Suprapubic skin (tissue), 4 donors: ENCODE measurements at places on chromosomes 5 and 9. TPM values are rescaled to one million over a fixed set of nuclear protein-coding genes. Genes with fewer than 3 reads are reported as not detected.

DNA sequence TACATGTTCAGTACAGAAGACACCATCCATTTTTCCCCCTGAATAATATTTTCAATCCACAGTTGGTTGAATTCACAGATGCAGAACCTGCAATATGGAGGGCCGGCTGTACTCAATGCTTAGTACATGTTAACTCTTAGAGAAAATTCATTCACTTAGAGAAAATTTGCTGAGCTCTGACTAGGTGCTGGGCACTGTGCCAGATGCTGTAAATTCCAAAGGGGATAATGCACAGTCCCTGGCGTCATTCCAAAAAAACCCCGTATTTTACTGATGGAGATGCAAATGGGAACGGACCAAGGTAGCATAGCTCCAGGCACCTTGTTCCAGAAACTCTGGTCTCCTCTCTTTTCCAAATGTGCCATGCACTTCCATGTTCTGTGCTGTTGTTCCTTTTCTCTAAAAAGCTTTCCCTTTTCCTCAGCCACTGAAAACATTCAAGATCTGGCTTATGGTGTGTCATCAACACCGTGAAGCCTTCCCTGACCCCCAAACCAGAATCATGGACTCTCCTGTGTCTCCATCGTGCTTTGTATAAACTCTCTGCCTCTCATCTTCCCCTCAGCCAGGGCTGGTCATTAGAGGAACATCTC is 55.7 kb upstream of the COL15A1 start:
- DNase-seq, result no peak
- H3K4me3 ChIP-seq, result no peak overlapping the region
- H3K4me1 ChIP-seq, result peaks cover 27% of the 10 kb centered on the region
- H3K36me3 ChIP-seq, result no peaks in the 10 kb centered on the region

GRCh38 chr5:167688341-167689130 is 602.9 kb upstream of the WWC1 start:
- H3K36me3 ChIP-seq, result no peaks in the 10 kb centered on the region
- peaks cover 2% of the 10 kb centered on the region for H3K27me3 ChIP-seq
- no peak overlapping the region for H3K27ac ChIP-seq
- H3K4me3 ChIP-seq, result no peak overlapping the region

DNA sequence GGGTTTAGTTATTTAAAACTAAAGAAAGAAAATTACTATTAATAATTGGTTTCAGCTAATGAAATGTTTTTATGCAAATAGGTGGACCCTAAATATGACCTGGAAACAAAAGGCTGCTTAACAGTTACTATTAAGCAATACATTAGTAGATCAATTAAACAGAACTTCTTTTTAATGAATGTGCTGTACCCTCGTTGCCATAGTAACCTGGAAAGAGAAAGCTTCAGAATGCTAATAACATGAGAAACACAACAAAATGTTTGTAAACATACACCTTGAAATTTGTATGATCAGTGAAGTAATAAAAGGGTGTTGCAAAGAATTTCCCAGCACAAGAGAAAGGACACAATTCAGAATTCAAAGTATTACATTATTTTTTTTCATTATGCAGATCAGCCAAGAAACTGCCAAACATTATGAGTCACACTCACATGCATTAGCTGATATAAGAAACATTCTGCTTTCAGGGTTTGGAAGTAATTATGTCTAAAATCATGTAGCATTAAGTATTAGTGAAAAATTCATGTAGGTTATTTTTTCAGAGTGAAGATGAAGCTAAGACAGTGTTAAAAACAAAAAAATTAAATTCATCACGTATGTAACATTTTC is 348.3 kb downstream of the ISL1 start:
- no peak overlapping the region for H3K4me3 ChIP-seq
- no peak overlapping the region for H3K27ac ChIP-seq
- no peaks in the 10 kb centered on the region for H3K27me3 ChIP-seq
- no peak for DNase-seq
- H3K4me1 ChIP-seq, result no peaks in the 10 kb centered on the region

Gene SNCB
- not detected for total RNA-seq

Gene ANKRD18B
- 27.0 TPM for total RNA-seq

- no peak overlapping the region for H3K4me3 ChIP-seq
- H3K27ac ChIP-seq, result no peak overlapping the region
- H3K4me1 ChIP-seq, result no peaks in the 10 kb centered on the region
- no peak for DNase-seq
- H3K36me3 ChIP-seq, result no peaks in the 10 kb centered on the region
Measured at GRCh38 chr5:163005949-163006348, 431.4 kb upstream of the CCNG1 start.

- peaks cover 5% of the 10 kb centered on the region for H3K27me3 ChIP-seq
- no peak overlapping the region for H3K27ac ChIP-seq
- no peaks in the 10 kb centered on the region for H3K36me3 ChIP-seq
- peaks cover 17% of the 10 kb centered on the region for H3K4me1 ChIP-seq
Measured at GRCh38 chr9:34550016-34550680, 27.4 kb upstream of the ENHO start.

DNA sequence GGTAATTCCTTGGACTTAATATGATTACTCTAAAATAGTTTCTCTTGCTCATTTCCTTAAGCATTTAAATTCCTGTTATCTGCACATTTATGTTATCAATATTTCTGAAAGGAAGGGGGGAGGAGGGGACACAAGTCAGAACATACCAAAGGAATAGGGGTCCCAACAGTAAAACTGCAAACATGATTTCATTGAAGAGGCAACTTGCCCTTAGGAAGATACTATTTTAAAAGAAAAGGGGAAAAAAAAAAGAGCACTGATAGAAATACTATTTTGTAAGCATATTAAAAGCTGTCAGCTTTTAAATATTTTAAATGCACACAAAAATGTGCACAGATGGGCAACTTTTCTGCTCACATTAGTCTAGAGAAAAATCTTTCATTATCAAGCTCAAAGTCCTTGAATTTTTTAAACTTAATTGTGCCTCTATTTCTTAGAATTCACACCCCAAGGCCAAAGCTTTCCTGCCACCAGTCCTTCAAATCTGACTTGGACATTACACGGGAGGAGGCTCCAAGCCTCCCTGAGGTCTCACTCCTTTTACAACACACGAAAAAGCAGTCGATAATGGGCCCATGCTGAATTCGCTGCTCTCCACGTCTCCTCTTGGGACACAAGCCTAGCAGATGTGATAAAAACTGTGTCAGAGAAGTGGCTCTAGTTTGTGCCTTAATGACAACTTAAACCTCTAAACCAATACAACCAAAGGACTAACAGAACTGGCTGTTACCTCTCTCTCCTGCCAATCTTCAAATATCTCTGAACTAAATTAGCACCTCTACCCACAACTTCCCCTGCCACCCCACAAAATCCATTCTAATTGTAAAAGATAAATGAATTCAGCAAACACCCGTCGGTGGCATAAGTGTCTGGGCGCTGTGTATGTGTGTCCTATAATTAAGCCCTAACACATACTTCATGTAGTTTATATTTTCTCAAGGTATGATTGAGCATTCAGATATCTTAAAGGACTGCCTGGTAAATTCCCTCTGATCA is 154.3 kb downstream of the DENND1A start:
- H3K27me3 ChIP-seq, result no peaks in the 10 kb centered on the region
- H3K4me1 ChIP-seq, result no peaks in the 10 kb centered on the region
- no peak overlapping the region for H3K27ac ChIP-seq
- no peaks in the 10 kb centered on the region for H3K36me3 ChIP-seq

DNA sequence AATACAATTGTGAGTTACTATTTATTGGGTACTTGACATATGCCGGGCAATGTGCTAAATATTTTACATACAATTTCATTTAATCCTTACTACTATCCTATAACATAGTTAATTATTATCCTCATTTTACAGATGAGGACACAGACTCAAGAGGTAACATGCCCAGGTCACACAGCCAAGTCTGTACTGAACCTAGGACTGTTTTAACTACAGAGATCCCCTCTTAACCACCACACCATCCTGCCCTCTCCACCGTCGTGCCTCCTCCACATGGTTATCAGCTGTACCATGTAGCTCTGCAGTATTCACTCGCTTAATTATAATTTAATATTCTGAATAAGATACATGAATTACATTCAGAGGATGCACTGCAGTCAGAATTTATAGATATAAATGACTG is 5.3 kb downstream of the RAB14 start:
- no peak overlapping the region for H3K27ac ChIP-seq
- DNase-seq, result no peak
- H3K4me3 ChIP-seq, result no peak overlapping the region
- no peaks in the 10 kb centered on the region for H3K27me3 ChIP-seq

DNA sequence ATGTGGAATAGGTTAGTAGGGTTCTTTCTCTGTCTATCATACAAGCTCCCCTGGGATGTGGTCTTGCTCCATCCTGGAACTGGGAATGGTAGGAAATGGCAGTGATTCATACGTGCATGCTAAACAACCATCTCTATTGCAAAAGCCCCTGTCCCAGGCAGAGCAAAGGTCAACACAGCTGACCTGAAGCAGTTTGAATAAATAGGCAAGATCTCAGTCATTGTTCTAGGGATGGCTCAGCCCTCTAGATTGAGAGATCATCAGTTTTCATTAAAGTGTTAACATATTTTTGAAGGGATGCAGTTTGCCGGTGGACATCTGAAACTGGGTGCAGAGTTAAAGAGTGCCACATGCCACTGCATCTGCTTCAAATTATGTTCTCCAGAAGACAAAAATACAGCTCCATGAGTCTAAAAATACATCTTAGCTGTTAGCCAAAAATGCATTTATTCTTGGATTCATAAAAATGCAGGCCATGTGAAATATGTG is 224.1 kb downstream of the ESM1 start:
- H3K4me3 ChIP-seq, result no peak overlapping the region
- H3K4me1 ChIP-seq, result peaks cover 5% of the 10 kb centered on the region
- H3K36me3 ChIP-seq, result no peaks in the 10 kb centered on the region
- no peaks in the 10 kb centered on the region for H3K27me3 ChIP-seq
- no peak for DNase-seq
- no peak overlapping the region for H3K27ac ChIP-seq

GRCh38 chr5:116621599-116621998 is 47.0 kb upstream of the SEMA6A start:
- no peak for DNase-seq
- peaks cover 11% of the 10 kb centered on the region for H3K4me1 ChIP-seq
- H3K27me3 ChIP-seq, result no peaks in the 10 kb centered on the region
- no peaks in the 10 kb centered on the region for H3K36me3 ChIP-seq
- no peak overlapping the region for H3K4me3 ChIP-seq

Gene PCDHA12
- 0.48 TPM for total RNA-seq

DNA sequence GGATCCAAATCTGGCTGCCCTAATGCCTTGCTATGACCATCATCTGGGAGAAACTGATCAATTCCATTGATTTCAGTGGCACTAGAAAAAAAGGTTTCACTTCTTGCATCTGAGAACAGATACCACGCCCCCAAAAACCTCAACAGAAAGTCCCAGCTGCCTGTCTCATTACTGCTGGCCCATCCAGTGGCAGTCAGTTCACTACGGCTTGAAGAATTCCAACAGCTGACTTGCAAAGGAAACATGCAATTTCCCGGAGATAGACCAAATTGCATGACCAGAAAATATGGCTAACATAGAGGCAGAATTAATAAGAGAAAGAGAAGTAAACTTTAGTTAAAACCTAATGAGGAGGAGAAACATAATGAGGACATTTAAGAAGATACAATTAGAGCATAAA is 48.6 kb downstream of the UGCG start:
- H3K27me3 ChIP-seq, result no peaks in the 10 kb centered on the region
- no peaks in the 10 kb centered on the region for H3K4me1 ChIP-seq
- no peak overlapping the region for H3K4me3 ChIP-seq
- DNase-seq, result no peak
- H3K27ac ChIP-seq, result no peak overlapping the region

- H3K27me3 ChIP-seq, result no peaks in the 10 kb centered on the region
- no peak overlapping the region for H3K27ac ChIP-seq
- DNase-seq, result no peak
- H3K4me3 ChIP-seq, result no peak overlapping the region
- peaks cover 7% of the 10 kb centered on the region for H3K4me1 ChIP-seq
- H3K36me3 ChIP-seq, result no peaks in the 10 kb centered on the region
Measured at GRCh38 chr9:89010526-89011111, 19.4 kb downstream of the S1PR3 start.

- no peak overlapping the region for H3K27ac ChIP-seq
- H3K36me3 ChIP-seq, result no peaks in the 10 kb centered on the region
- no peak overlapping the region for H3K4me3 ChIP-seq
- H3K27me3 ChIP-seq, result no peaks in the 10 kb centered on the region
Measured at GRCh38 chr5:150458802-150459557, 9.4 kb upstream of the RPS14 start.

DNA sequence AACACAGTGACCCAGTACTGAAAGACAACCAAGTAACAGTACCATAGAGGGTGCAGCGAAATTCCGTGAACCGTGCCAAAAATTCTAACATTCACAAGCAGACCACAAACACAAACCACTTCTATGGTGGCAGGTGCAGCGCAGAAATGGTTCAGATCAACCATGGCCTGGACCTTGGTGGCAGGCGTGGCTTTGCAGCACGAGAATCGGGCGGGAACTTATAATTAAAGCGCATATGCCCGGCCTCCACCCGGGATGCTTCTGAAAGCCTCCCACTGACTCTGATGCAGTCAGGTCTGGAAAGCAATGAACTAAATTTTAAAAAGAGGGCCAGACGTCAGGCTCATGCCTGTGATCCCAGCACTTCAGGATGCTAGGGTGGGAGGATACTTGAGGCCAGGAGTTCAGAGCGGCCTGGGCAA is 68.0 kb upstream of the TBC1D9B start:
- no peak for DNase-seq
- peaks cover 44% of the 10 kb centered on the region for H3K36me3 ChIP-seq
- no peak overlapping the region for H3K27ac ChIP-seq
- no peaks in the 10 kb centered on the region for H3K27me3 ChIP-seq
- H3K4me1 ChIP-seq, result no peaks in the 10 kb centered on the region
- no peak overlapping the region for H3K4me3 ChIP-seq

DNA sequence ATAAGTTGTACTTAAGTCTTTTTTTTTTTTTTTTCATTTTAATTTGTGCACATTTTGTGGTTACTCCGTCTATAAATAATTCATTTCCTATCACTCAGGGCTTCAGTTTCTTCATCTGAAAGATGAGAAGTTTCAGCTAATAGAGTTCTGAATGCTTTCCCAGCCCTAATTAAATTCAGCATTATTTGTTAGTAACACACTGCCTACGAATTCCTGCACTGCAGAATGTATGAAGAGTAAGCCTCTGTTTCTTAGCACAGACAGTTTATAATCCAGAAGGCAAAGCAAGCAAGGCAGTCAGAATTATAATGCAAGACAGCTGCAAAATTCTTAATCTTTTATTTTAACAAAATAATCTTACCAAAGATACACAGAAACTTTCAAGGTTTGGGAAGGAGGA is 138.0 kb upstream of the GHR start:
- no peak overlapping the region for H3K27ac ChIP-seq
- no peak for DNase-seq
- H3K4me3 ChIP-seq, result no peak overlapping the region
- H3K4me1 ChIP-seq, result no peaks in the 10 kb centered on the region
- no peaks in the 10 kb centered on the region for H3K36me3 ChIP-seq

Gene CARD6
- 6.5 TPM for total RNA-seq
